Central memory CD4-positive, alpha-beta T cell (primary cell): ENCODE measurements at places on chromosomes 1 and 21.

- DNase-seq, result no peak
Observed at GRCh38 chr1:204443871-204444581, 32.4 kb upstream of the PPP1R15B start.

DNA sequence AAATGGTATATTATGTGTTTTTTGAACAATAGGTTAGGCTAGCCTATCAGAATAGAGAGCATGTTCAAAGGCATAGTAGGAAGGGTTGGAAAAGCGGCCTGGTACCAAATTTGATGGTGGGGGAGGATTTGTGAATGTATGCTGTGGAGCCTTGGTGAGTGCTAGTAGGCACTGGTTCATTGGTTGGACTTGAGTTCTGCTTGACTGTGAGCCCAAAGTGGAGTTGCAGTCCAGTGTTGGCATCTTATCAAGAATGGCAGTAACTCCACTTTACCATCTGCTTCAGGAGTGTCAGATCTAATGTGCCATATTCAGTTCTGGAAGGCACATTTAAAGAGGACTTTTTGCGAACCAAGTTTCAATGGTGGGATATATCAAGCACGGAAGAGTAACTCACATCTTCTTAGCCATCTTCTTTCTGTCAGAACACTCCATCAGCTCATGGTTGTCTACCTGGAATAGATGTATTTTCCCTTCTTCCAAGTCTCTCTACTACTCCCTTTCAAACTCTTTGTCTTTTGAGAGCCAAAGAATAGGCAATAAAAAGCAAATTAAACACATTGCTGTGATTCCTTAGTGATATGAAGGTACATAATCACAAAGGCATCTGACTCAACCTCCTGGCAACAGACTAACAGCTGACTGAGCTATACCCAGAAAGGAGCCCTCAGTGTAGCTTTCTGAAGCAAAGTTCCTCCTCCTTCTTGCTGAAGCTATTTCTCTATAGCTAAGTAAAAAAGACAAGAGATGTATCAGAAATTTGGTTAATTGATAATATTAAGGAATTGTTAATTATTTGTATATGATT, 21.7 kb downstream of the LRRC8B start:
- DNase-seq, result no peak

- no peak for DNase-seq
Observed at GRCh38 chr1:226482975-226483700, 65.4 kb upstream of the STUM start.

- no peak for DNase-seq
Observed at GRCh38 chr21:38489729-38490128, 8.5 kb downstream of the ERG start.

- DNase-seq, result no peak
Observed at GRCh38 chr1:223219846-223220610, 77.0 kb upstream of the TLR5 start.

GRCh38 chr1:217881607-217882332, 250.6 kb downstream of the SPATA17 start:
- no peak for DNase-seq

GRCh38 chr1:9440763-9441194, 98.5 kb upstream of the SLC25A33 start:
- no peak for DNase-seq

- no peak for DNase-seq
Observed at GRCh38 chr1:95793893-95794292, 559.9 kb downstream of the RWDD3 start.

DNA sequence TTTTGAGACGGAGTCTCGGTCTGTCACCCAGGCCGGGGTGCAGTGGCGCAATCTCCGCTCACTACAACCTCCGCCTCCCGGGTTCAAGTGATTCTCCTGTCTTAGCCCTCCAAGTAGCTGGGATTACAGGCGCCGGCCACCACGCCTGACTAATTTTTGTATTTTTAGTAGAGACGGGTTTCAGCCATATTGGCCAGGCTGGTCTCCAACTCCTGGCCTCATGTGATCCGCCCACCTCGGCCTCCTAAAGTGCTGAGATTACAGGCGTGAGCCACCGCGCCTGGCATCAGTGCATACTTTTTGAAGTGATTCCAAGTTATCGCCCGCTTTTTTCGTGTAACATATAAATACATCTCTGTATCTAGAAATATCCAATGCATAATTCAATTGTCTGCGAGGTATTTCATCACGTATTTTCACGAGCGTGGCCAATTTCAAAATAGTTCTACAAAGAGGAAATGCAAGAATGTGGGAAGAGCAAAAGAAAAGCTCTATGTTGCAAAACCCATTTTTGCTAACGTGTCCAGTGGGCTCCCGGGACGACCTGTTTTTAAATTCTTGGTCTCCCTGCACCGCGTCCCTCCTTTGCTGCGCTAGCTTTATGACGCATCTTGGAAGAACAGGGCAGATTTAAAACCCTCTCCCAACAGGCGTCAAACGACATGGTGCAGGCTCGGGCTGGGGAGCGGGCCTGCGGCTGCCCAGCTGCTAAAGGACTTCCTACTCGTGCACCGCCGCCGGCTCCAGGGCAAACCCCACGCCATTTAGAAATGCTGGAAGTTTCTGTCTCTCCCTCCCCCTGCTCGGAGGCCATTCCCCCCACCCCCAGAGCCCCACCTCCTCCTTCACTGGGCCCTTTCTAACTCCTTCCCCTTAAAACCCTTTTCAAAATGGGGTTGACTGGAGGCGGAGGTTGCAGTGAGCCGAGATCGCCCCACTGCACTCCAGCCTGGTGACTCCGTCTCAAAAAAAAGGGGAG, 923 bp upstream of the IFNGR2 start:
- no peak for DNase-seq

DNA sequence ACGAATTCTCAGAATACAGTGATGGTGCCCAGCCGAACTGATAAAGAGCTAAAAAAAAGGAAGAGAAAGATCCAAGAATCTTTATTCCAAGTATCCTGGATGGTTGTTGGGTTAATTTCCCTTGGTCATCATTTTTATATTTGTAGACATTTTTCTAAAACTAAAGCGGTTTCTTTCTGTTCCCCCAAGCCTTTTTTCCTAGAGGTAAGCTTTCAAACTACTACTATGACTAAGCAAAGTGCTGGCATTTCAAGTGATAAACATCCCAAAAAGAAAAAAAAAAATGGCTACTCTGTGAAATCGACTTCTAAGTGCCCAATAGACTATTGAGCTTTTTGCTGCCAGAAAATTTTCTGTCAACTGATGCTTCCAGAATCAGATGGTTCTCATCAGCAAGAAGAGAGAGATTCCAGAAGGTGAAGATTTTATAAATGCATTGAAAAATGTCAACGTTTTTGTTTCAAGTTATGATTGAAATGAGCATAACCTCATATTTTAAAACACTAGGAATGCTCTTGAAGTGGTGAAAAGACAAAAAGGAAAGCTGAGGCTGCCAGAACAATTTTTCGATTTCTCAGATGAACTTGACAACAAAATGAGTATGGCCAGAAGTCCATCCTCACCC, 96.1 kb upstream of the ZC3H11B start:
- no peak for DNase-seq

GRCh38 chr1:86705665-86705985, 1.2 kb downstream of the SH3GLB1 start:
- DNase-seq, result peak; percentile 9

GRCh38 chr1:54453022-54453421, 46.8 kb upstream of the SSBP3 start:
- DNase-seq, result no peak

- DNase-seq, result no peak
Observed at GRCh38 chr1:228367798-228368791, 38.5 kb downstream of the TRIM11 start.

DNA sequence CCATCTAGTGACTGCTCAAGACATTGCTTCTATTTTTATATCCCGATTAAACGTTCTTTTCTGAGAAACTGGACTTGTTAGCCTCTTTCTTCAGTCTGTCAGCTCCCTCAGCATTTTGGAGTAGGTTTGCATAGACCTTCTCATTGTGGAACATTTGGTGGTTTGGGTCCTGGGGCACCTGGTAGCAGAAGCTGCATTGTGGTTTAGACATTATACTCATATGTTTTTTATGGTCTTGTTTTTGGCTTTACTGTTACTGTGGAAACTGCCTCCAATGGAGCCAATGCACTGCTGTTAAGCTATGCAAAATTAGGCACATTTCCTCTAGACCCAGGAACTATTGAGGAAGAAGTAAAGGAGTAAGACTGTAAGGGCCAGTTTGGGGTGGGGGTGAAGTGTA, 36.7 kb upstream of the LRRC8B start:
- DNase-seq, result no peak

- DNase-seq, result no peak
Observed at GRCh38 chr1:150813028-150813707, 5.1 kb upstream of the CTSK start.

DNA sequence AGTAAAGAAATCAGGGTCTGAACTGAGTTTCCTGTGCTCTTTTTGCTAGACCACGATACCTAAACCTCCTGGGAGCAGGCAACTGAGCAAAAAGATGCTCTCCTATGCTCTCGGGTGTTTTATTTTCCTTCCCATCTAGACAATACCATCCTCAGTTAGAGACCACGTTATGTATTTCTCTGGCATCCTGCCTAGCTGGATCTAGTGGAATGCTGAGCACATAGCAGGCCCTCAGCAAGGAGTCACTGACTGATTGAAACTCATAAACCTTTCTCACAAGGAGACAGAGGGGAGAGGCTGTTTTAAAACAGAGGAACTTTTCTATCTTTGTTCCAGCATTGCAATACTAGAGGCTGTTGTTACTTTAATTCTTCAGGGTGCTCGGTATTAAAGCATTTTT, 168.0 kb downstream of the CYYR1 start:
- DNase-seq, result no peak

DNA sequence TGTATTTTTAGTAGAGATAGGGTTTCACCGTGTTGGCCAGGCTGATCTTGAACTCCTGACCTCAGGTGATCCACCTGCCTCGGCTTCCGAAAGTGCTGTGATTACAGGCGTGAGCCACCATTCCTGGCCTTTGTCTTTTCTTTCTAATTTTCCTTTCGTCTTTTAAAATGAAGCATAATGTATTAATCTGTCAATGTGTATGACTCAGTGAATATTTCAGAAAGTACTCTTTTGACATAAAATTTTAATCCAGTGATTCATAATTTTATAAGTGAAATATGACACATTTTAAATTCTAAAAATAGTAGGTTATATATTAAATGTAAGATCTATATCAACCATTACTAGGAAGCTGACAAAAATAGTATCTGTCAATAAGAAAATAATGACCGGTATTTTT, 1059.0 kb upstream of the PRMT6 start:
- no peak for DNase-seq

DNA sequence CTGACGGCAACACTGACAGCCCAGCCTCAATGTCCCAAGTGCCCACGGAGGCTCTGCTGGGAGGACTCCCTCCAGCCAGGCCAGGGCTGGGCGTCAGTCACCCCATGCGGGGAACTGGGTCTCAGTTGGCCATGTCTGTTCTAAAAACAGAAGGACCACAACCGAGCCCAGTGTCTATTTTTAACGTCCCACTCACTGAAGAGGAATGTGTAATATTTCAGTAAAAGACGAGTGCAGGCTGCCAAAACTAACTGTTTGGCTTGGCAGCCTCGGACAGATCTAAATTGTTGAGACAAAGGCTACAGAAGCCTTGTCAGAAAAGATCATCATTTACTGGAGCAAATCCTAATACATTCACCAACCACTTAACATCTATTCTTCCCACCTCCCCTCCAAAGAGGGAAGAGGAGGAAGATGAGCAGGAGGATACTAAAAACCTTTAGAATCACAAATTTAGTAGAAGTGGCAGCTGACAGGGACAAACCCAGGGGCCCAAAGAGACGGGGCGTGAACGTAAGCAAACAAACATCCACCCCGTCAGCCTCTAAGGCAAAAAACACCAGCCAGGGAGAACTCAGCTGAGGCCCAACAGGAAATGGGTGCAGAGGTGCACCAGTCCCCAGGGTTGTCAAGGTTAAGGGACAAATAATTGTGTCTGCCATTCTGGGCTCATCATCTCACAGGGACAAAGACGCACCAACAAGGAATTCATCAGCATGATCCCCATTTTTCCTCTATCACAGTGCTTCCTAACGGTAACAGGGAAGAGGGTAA, 18.7 kb downstream of the C1orf198 start:
- DNase-seq, result no peak

DNA sequence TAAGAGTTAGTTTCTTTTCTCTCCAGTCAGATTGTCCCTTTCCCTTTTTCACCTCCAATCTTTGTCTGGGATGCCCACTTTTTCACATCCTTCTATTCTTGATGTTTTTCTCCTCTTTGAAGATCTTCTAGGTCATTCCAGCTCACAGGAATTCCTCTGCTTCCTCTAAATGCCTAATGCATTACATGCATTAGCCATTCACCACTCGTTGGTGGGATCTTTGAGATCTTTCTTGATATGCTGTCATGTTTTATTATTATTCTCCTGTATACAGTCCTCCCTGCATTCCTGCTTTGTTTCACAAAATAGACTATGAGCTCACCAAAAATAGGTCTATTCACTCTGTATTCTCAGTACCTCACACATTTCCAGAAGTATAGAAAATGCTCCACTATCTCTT, 129.0 kb downstream of the LYPLAL1 start:
- no peak for DNase-seq

- DNase-seq, result no peak
Observed at GRCh38 chr1:206001476-206001888, 1.7 kb downstream of the RAB7B start.

- DNase-seq, result no peak
Observed at GRCh38 chr1:173453982-173454381, 23.2 kb upstream of the PRDX6 start.
